ENCODE measurements at places on chromosomes 7 and 10.

DNA sequence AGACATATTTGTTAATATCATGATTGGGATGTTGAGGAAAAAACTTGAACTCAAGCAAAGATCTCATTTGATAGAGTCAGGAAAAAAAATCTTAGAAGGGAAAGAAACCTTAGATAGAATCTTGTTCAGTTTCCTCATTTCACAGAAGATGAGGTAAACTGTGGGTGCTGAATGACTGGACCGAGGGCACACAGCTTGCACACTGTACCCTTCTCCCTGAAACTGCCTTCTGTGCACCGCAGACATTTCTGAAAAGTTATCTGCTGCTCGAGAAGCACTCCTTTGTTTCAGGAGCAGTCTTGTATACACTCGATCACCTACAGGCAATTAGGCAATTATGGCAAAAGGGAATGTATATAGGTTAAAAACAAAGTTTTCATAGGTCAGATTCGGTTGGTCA, 167.4 kb downstream of the SKAP2 start:
- DNase-seq = no peak

DNA sequence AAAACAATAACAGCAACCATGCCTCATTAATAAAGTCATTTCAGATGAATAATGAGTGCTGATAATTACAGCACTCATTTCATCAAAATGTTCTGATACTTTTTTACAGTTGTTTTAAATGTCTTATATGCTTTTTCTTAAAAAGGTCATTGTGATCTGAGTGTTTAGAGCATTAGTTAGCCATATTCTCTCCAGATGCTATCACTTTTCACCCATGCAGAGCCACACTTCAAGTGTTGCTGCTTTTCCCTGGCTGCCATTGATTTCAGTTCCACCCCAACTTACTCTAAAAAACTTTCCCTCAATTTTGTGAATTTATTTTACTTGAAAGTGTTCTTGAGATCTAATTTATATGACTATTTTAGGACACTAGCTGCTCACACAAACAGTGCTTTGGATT, 41.8 kb downstream of the NUP205 start:
- no peak for DNase-seq

- DNase-seq = no peak
These were observed 180.3 kb downstream of the CCDC71L start for GRCh38 chr7:106480616-106481031.

- DNase-seq = no peak
These were observed 1.1 kb downstream of the RADIL start for GRCh38 chr7:4882169-4883032.

DNA sequence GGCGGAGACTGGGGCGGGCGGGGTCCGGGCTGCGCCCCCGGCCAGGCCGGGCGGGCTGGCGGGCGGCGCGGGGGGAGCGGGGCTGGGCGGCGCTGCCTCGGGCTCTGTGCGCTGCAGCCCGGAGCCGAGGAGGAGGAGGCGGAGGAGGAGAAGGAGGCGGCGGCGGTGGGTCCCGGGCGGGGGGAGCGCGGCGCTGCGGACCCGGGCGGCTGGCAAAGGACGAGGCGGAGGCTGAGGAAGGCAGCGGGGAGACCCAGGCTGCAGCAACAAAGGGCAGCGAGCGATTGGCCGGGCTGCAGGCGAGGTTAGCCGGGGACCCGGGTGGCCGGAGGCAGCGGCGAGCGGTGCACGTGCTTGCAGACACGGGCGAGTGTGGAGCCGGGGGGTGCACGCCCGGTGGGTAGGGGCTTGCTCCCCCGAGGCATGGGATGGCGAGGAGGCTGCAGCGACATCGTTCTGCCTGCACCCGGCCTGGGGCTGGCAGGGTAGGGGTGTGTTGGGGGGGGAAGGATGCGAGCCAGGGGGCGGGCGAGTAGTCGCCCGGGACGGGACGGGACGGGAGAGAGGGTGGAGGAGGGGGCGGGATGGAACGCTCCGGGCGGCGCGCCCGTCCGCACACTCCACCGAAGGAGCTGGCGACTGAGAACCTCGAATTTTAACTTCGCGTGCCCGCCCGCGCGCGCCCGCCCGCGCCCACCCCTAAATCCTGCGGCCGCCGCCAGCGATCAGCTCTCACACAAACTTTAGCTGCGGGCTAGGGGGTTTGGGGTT, 844 bp upstream of the KAT6B start:
- DNase-seq = peak; percentile 51

- no peak for DNase-seq
These were observed 16.8 kb downstream of the GIMAP5 start for GRCh38 chr7:150753826-150754603.

DNA sequence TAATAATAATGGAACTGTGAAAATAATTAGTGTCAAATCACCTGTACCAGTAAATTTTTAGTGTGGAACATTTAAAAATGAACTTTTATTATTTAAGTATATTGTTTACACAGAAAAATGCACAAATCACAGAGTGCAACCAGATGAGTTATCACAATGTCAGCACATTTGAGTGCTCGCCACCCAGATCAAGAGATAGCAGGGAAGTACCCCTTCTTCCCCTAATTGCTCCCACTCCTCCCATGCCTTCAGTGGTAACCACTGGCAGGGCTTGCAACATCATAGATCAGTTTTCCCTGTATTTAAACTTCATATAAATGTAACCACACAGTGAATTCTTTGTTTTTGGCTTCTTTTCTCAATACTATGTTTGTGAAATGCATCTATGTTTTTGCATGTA, 7.8 kb upstream of the GPR141 start:
- no peak for DNase-seq

GRCh38 chr10:45374350-45375052, 485 bp downstream of the ALOX5 start:
- peak; percentile 13 for DNase-seq

DNA sequence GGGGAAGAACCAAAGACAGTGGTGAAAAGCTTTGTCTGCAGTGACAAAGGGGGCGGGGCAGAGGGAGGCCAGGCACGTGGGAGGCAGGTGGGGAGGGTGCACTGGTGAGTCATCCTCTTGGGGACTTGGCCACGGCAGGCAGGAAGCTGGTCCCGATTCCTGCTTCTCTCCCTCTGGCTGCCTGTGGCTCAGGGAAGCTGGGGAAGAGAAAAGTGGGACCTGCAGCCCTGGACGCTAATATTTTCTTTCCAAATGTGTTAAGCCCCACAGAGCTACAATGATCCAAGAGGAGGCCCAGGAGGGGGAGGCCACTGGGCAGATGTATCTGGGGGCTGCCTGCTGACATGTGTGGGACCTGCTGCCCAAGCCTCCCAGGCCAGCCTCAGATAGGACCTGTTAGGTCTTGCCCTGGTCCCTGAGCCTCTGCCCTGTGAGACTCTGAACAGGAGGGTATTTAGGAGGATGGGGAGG, 231.8 kb downstream of the KCNMA1 start:
- DNase-seq = no peak
